Endothelial cell of umbilical vein (primary cell): ENCODE measurements at places on chromosomes 16 and 17.

DNA sequence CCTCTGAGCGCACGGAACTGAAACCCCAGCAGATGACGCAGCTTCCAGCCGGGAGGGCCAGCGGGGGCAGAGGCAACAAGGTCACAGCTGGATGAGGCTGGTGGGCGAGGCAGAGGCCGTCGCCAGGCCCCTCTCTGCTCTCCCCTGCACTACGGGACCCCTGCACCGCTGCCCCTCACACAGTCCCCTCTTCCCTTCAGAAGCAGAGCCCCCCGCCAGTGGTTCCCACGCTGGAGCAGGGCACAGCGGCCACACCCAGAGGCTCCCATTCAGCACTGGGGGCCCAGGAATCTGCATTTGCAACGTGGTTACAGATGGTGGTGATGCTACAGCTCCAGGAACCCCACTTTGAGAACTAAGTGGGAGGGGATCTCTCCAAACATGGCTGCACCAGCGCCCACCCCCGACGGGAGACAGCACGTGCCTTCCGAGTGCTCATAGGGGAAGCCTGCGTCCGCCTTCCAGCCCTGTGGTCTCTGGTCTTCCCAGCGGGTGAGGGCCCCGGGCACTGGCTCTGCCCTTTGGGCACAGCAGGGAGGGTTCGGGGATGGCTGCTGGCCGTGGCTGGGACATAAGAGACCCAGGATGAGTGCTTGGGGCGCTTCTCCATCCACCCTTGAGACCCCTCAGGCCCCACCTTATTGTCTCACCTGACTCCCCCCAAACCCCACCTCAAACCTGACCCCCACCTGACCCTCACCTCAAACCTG is 4.7 kb upstream of the RAB40B start:
- no peak for DNase-seq

DNA sequence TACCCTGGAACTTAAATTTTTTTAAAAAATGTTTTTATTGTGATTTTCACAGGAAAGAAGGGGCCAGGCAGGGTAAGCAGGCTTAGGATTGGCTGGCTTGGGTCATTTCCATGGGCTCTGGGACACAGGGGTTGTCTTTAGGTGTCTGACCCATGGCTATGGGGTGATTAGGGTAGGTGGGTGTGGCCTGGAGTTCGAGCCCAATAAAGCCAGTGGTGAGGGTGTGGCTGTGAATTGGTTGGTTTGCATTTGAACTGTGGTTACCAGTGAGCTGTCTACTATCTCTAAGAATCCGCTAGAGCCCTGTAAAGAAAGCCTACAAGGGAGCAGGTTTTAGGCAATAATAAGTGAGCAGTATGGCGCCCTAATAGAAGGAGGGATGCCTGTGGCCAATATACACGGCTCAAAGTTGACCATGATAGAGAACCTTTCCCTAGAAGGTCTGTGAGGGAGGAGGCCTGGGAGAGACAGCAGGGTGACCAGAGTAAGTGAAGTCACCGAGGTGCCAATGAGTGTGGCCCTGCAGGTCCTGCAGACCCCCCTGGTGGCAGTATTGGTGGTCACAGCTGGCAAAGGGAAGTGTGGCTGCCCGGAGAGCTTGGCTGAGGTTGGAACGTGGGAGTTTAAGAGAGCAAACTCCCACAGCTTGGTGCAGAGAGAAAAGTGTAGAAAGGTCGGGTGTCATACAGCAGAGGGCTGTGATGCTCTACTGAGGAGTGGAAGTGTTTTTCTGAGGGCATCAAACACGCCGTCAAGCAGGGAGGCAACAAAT is 454.0 kb downstream of the WWOX start:
- DNase-seq: no peak

DNA sequence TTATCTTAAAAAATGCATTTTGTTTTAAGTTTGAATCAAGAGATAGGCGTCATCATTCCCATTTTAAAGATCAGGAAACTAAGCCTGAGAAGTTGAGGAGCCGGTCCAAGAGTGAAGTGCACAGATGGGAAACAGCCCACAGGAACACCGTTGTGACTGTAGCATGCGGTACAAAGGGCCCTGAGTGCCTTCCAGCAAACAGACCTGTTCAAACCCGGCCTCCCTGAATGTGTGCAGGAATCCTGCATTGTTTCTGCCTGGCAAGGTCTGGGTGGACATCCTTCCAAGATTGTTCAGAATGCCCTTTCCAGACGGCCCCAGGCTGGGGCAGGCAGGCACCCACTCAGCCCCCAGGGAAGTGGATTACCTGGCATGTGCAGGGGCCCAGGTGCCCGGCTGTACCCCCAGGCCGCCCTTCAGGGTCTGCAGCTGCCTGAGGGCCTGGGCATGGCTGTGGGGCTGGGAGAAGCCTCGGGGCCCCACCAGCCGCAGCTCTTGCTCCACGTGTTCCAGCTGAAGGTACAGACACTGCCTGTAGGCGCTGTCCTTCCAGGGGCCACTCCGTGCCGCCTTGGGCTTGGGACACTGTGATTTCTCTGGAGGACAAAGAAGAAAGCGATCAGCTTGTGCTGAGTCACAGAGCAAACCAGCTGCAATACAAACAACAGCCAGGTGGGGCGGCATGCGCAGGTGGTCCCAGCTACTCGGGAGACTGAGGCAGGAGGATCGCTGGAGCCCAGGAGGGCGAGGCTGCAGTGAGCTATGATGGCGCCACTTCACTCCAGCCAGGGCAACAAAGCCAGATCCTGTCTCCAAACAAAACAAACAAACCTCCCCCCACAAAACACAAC is 45.0 kb upstream of the GCSH start:
- no peak for DNase-seq

DNA sequence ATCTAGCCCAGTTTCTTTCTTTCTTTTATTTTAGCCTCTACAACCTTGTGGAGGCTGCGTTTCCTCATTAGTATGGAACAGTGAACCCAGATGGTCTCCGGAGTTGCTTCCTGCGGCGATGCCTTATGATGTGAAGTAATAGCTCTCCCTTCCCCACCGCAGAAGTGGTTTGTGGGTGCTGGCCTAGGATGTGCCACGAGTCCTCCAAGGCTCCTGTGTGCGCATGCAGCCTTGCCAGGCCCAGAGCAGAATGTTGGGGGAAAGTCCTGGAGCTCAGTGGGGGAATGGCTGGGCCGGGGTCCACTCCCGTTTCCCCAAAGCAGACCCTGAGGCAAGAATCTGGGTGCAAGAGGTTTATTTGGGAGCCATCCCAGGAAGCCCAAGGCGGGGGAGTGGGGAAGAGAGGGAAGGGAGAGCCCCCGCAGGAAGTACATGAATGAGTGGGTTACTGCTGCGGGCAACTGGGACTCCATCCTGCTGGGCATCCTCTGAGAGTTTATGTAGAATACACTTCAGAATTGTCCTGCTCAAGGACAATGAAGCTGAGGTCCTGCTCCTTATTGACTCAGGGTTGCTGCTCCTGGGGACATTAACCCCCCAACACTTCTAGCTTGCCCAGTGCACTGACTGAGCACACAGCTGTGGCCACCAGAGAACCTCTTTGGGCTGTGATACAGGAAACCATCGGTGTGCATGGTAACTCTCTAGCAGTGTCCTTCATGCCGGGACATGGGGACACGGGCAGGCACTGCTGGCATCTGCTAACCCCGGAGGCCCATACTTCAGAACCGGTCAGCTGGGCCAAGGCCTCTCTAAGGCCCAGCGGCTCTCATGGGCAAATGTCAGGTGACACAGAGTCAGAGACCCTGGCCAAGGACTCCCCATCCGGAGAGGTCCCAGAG is 3.7 kb upstream of the HCRT start:
- DNase-seq: no peak

GRCh38 chr17:78654325-78654724 is 77.1 kb upstream of the DNAH17 start:
- no peak for DNase-seq

DNA sequence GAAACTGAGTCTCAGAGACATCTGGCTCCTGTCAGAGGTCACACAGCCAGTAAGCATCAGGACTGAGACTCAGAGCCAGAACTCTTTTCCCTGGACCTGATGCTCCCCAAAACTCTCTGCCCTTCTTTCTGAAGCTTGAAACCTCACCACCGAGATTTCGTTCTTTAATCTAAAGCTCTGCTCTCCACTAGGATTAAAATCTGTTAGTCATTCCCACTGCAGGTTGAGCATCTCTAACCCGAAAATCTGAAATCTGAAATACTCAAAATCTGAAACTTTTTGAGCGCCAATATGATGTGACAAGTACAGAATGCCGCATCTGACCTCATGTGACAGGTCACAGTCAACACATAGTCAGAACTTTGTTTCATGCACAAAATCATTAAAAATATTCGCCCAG is 2.2 kb downstream of the CDH16 start:
- no peak for DNase-seq

DNA sequence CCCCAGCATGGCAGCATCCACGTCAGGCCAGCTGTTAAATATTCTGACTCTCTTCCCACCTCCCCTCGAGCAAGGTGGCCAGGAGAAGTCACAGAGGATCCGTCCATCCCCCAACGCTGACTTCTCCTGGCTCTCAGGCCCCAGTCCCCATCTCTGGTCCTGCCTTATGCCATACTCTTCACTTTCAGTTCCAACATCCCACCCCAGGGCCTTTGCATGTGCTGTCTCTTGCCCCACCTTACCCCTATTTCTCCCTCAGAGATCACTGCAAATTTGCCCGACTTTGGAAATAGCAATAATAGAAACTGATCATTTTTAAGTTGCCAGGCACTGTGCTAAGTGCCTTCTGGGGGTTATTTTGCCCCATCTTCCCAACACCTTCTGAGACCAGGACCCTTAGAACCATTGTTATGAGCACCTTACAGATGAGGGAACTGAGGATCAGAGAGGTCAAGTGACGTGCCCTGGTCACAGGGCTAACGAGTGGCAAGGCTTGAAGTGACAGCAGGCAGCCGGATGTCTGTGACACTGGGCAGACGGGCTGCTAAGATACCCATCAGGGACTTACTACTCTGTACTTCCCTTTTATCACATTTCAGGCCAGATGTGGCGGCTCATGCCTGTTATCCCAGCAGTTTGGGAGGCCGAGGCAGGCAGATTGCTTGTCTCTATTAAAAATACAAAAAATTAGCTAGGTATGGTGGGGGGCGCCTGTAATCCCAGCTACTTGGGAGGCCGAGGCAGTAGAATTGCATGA is 17.7 kb downstream of the HID1 start:
- no peak for DNase-seq

DNA sequence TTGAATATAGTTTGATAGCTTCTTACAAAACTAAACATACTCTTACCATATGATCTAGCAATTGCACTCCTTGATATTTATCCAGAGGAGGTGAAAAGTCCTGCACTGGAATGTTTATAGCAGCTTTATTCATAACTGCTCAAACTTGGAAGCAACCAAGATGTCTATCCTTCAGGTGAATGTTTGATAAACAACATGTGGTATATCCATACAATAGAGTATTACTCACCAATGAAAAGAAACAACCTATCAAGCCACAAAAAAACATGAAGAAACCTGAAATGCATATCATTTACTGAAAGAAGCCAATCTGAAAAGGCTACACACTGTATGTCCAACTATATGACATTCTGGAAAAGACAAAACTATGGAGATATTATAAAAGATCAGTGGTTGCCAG is 16.1 kb downstream of the STAT3 start:
- no peak for DNase-seq

DNA sequence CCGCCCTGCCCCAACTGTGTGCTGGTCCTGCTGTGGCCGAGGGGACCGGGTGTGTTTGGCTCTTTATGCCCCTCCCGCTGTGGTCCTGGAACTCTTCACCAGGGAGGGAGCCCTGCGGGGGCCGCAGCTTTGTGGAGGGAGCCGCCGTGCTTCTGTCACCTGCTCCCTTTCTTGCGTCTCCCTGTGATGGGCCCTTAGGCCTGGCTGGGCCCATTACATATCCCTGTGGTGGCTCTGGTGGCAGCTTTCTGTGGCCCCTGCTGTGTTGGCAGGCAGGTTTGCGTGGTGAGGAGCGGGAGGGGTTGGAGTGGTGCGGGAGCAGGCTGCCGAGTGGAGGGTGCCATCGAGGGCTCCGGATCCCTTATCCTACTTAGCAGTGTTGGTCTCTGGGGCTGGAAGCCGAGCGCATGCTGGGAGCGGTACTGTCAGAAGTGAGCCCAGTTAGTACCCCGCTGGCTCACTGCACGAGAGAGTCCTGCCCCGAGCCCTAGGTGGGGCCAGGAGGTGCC is 60.4 kb downstream of the PDPK1 start:
- no peak for DNase-seq

DNA sequence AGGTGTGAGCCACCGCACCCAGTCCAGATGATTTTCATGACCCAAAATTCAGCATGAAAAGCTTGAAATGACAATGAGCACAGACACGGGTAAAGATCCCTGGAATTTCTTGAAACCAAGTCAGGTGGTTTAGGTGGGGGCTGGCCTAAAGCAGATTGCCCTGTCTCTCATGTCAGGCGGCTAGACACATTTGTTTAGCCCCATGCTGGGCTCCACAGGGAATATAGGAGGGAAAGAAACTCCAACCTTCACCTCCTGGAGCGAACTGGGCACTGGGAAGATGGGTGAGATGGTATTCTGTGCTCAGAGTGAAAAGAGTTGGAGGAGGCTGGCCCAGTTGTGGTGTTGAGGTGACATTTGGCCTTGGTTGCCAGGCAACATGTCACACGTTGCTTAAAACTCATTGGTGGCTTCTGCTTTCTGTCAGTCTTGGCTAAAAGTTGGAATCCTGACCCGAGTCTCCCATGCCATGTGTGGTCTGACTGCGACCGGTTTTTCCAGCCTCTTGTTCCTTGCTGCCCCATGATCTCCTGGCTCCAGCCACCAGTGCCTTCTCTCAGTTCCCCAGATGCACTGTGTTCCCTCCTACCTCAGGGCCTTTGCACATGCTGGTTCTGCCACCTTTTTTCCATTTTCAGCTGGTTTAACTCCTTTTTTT is 113.7 kb downstream of the ABCC6 start:
- DNase-seq: no peak

GRCh38 chr16:842711-843560 is 42.4 kb upstream of the GNG13 start:
- DNase-seq: no peak

GRCh38 chr17:48804936-48805411 is 12.1 kb downstream of the TTLL6 start:
- peak; percentile 47 for DNase-seq

GRCh38 chr17:47831934-47832327 is 461 bp downstream of the LRRC46 start:
- no peak for DNase-seq

DNA sequence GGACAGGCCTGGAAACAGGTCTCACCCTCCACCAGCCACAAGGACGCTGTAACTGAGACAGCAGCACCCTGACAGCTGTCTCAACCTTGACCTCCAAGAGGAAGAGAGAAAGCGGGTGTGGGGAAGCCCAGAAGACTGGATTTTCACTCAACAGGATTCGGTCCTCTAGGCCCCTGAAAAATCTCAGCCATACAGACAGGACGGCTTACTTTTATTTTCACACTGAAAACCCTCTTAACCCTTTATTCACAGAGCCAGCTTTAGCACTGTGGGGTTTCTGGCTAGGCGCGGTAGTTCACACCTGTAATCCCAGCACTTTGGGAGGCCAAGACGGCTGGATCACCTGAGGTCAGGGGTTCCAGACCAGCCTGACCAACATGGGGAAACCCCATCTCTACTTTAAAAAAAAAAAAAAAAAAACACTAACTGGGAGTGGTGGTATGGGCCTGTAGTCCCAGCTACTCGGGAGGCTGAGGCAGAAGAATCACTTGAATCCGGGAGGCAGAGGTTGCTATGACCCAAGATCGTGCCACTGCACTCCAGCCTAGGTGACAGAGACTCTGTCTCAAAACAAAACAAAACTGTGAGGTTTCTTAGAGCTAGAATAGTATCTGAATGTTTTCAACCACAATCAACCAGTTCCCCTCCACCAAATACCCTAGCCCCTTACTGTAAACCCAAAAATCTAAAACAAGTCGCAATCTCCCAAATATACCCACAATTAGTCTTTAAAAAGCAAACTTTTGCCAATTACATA is 5.3 kb downstream of the ANKRD11 start:
- DNase-seq: no peak

GRCh38 chr17:80916246-80916645 is 75.4 kb upstream of the CHMP6 start:
- DNase-seq: no peak

- peak; percentile 52 for DNase-seq
These were observed 17.4 kb upstream of the C17orf107 start for GRCh38 chr17:4881761-4882555.
